Inflammatory macrophage (primary cell): ENCODE measurements at places on chromosomes 12 and 14.

DNA sequence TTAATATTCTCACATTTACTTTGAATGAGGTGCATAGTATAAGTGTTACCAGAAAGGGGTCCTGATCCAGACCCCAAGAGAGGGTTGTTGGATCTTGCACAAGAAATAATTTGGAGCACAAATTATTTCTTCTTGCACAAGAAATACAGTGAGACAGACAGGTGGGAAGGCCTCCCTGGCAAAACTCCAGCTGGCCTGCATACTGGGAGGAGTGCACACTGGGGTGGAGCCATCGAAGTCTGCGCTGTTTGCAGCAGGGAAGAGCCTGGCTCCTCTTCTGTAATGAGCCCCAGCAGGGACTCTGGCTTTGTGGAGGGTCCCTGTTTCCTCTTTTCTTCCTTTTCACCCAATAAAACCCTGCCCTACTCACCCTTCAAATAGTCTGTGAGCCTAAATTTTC, 141.6 kb downstream of the GLT1D1 start:
- DNase-seq: no peak

DNA sequence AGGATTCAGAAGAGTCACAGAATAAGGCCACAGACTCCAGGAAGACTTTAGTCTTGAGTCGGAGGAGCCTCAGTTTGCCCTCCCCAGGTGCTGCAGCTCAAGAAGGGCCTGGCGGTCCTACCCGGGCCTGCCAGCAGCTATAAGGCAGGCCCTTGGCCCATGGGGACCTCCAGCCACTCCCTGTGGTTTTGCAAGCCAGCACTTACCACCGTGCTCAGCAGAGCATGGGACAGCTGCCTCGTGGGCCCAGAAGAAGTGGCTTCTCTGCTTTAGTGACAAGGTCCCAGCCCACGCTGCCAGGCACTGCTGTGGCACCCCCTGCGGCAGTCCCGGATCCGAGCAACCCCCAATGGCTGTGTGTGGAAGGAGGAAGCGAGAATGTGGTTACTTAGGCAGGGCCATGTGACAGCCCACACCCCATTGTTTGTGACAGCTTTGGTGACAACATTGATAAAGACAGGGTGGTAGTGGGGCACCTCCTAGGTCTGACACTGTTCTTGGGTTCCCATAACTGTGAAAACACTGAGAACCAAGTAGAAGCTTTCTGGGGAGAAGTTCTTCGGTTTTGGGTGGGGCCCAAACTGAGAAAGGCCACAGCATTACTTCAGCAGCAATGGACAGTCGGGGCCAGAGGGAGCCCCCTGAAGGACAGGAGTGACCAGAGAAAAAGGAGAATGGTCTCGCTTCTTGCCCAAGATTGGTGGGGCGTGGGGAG, at the start of gene SELPLG:
SELPLG (minus strand) TSS at position 361 of the 715 bp plus-strand sequence. CDS start 9,587 bp downstream, outside the sequence.
- peak; percentile 100 for DNase-seq

- no peak for DNase-seq
These were observed 958 bp downstream of the SPATS2 start for GRCh38 chr12:49368240-49368600.

DNA sequence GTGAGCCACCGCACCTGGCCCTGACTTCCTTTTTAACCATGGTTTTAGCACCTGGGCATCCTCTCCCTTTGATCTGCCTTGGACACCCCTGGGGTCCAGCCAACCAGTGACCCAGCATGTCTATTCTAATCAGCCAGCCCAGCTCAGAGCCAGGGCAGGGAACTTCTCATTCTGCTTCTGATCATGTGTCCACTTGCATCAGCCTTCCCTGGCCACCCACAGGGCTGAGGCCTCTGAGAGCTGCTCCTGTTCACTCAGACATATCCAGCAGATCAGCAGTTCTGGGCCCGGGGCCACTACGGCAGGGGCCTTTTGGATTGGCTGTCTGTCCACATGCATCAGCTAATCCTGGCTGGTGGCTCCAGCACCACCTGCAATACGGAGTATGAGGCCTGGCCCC, 117.9 kb upstream of the MAP1LC3B2 start:
- DNase-seq: peak; percentile 93

DNA sequence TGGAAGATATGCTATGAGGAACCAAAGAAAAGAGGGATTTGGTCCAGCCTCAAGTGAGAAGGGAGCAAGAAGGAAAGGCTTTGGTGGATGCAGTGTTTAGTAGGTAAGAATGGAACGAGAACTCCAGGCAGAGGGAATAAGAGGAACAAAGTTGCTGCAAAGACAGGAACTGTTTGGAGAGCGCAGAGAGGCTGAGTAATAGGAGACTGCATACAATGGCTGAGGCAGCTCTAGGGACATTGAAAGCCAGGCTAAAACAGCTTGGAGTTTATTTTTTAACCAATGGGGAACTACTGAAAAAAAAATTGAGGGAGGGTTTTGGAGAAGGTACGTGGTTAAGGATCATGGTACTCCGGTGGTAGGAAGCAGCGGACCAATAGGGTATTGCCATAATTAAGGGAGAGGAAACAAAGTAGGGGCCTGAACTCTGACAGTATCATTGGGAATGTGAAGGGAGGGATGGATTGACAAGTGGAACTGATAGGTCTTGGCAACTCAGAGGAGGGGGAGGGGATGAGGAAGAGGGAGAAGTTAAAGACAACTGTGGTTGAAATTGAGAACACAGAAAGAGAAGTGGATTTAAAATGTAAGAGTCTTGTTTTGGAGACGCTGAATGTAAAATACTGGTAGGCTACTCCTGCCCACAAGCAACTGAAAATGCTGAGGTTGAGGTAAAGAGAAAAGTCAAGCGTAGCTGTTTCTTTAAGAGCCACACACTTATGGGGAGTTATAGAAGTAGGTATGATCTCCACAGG, 4.8 kb downstream of the ASCL4 start:
- DNase-seq: peak; percentile 52
